ENCODE measurements at places on chromosomes 3 and 15.
A peak's percentile ranks its signal among the peaks of the same experiment; 100 is the strongest.

DNA sequence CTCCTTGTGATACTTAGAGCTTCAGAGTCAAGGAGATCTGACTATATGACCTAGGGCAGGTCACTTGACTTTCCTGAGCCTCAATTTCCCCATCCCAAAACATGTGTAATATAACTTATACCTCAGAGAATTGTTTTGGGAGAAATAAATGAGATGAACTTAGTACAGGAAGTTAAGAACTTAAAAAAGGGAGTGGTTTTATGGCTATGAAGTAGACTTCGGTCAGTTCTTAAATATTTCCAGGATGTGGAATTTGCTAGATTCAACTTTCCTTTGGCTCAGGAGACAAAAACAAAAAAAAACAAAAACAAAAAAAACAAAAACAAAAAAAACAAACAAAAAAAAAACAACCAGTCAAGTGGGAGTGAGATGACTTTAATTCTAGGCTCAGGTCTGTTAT lies 116.7 kb downstream of the EDEM1 start:
- no peak for DNase-seq

DNA sequence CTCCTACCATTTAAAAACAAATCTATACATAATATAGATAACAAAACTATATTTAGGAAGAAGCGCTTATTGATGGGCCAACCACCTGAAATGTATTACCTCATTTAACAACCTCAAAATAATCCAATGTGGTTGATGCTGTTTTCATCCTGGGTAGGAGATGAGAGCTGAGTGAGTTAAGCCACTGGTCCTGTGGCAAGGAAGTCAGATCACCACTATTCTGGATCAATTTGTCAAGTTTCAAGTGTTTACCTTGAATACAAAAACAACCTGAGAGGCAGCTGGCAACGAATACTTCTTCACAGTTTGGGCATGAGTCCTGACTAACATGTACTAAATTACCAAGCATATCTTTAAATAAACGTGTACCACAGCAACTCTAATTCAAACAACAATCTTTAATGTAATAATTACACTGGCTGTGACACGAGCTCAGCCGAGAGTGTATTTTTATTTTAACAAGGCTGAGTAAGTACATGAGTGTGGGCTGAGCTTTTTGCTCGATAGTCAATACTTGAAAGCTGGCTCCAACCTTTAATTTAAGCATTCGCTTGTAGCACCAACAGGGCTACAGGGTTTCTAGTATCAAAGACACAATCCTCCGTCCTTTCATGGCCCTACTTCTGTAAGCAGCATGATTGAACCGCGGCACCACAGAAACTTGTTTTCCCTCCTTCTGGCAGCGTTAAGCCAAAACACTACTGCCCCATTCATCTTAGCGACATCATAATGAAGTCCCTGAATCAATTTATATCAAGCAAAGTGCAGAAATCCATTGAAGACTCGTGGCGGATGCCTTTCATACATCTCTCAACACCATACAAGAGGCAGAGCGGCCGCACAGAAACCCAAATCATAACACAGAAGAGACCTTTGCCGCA lies 93.8 kb upstream of the ICE2 start:
- no peak for DNase-seq

- no peak for DNase-seq
Observed at GRCh38 chr15:69987492-69988489, 109.9 kb downstream of the TLE3 start.

DNA sequence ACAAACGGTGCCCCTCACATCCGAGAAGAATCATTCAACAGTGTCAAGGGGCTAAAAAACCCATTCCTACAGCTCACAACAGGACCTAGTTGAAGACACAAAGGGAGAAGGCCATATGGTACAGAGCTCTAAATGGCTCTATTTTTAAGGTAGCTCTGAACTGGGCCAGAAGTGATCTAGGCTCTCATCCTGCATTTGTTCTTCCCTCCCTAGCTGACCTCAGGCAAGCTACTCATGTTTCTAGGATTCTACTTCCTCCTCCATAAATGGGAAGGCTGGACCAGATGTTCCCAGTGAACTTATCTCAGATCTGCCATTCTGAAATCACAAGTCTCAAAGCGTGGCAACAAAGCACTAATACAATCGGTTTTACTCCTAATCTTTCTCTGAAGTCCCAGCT lies 62.3 kb downstream of the CPNE4 start:
- no peak for DNase-seq

DNA sequence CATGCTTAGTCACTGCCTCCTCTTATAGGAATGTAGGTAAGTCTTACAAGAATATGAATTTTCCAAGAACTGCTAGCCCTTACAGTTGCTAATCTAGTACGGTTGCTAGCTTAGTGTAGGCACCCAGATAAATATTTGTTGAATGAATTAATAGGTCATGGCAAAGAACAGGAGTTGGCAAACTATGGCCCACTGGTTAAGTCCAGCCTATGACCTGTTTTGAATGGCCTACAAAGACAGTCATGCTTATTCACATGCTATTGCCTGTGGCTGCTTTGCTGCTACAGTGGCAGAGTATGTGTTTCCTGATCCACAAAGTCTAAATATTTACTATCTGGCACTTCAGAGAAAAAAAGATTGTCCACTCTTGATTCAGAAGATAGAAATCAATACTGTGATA lies 631.8 kb downstream of the AGBL1 start:
- DNase-seq, result no peak

DNA sequence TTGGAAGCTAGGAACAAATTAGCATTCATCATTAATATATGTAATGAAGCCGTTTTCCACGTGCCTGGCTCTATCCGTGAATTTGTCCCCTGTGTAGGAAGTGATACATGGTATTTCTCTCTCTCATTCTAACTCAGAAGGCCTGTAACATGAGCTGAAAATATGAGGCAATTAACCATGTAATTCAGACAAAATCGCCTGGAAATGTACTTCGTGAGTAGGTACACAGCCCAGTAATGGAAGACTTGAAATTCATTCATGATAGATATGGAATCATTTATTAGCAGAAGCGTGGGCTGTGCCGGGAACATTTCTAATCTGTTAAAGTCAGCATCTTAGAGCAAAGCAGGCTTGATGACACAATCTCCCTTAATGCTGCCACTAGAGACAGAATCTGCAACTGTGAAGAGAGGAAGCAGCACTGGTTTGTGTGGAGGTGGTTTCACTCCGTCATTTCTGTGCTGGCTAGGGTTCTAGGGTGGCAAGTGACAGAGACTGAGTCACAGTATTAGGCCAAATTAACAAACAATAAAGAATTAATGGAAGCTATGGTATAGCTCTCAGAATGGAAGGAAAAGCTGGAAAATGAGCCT lies 225.0 kb upstream of the PROK2 start:
- DNase-seq, result no peak

- no peak for DNase-seq
Observed at GRCh38 chr3:4549896-4550295, 56.7 kb downstream of the ITPR1 start.

GRCh38 chr15:27608248-27608647 lies 490.9 kb downstream of the OCA2 start:
- DNase-seq, result no peak

- peak; percentile 44 for DNase-seq
Observed at GRCh38 chr3:23129117-23129516, 74.0 kb upstream of the UBE2E2 start.

DNA sequence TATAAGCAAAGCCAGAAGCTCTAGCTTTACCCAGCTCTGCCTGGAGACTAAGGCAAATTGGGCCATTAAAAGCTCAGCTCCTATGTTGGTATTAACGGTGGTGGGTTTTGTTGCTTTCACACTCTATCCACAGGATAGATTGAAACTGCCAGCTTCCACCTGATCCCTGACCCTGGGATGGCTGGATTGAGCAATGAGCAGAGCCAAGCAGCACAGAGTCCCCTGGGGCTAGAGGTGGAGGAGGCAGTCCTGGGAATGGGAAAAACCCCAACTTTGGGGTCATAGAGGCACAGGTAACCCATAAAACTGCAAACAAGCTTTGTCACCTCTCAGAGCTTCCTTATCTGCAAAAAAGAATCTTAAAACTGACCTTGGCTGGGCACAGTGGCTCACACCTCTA lies 6.6 kb downstream of the RHO start:
- no peak for DNase-seq

DNA sequence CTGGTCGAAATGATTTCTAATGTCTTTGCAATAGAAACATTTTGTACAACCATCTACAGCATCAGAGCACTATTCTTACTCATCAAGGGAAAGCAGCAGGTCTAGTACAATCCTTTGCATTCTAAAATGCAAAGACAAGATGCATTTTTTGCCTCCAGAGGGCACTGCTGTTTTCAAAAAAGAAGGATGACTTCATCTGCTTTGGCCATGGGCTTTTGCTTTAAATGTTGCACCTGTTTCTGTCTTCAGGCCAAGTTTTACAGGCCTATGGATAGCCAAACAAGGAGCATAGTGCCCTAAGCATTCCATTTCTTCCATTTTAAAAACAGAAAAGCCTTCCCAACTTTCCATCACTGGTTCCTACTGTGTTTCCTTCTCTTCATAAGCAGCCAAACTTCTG lies 3.4 kb downstream of the PARP9 start:
- DNase-seq, result peak; percentile 43

- no peak for DNase-seq
Observed at GRCh38 chr3:33441225-33441976, 1.2 kb upstream of the UBP1 start.

DNA sequence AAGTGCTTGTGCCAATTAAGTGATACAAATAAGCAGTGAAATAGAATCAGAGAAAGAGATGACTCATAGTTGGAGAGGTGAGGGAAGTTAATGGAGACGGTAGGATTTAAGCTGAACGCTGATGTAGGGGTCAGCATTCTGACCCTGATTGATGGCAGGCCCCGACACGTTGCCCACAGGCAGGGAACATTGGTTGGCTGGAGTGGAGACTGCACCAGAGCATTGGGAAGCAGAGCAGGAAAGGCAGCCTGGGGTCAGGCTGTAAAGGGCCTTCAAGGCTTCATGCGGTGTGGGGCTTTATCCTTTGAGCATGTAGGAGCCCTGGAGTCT lies 68.6 kb downstream of the DCUN1D1 start:
- DNase-seq, result no peak

DNA sequence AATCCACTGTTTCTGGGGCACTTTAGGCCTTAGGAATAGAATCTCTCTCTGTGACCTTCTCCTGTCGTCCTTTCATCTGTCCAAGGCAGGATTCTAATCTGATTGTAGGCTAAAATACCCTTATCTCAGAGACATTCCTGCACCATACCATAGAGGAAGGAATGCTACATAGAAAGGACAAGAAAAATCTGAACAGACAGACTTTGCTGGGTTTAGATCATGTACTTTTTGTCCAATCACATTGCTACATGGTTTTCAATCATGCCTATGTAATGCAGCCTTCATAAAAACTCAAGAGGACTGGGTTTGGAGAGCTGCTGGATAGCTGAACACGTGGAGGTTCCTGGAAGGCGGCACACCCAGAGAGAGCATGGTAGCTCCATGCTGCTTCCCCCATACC lies 378.5 kb upstream of the SEMA6D start:
- DNase-seq, result no peak

GRCh38 chr3:143070977-143071551 lies 48.5 kb upstream of the CHST2 start:
- peak; percentile 93 for DNase-seq

DNA sequence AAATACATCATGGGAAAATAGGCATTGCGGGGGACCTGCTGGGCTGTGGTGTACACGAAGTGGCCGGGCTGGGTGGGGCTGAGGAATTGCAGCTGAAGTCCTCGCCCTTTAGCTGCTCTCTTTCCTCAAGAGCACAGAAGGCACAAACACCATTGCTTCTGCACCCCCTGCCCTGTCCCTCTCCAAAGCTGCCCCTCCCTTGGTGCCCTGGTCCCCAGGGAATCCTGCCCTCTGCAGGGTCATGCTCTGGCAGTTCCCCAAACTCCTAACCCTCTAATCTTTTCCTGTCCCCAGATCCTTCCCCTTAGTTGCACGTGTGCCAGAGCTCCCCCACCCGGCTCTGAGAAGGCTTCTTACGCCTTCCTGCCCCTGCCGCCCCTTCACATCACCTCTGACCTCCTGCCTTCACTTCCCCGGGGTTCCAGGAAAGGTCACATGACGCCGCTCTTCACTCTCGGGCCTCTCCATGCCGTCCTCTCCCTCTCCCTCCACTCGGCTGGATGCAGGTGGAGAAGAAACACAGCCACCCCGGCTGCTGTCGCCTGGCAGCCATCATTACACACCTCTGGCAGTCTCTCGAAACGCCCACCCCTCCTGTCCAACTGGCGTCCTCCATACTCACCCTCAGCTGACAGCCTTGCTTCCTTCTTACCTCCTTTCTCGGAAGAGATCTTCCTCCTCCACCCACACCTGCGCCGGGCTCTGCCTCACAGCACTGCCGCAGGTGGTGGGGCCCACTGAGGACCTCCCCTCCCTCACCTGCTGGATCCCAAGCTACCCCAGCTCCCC lies 6.9 kb upstream of the PCSK6 start:
- DNase-seq, result no peak

- DNase-seq, result no peak
Observed at GRCh38 chr3:180325958-180326357, 276.0 kb upstream of the TTC14 start.

- DNase-seq, result peak; percentile 21
Observed at GRCh38 chr3:105334138-105334882, 32.4 kb upstream of the ALCAM start.

DNA sequence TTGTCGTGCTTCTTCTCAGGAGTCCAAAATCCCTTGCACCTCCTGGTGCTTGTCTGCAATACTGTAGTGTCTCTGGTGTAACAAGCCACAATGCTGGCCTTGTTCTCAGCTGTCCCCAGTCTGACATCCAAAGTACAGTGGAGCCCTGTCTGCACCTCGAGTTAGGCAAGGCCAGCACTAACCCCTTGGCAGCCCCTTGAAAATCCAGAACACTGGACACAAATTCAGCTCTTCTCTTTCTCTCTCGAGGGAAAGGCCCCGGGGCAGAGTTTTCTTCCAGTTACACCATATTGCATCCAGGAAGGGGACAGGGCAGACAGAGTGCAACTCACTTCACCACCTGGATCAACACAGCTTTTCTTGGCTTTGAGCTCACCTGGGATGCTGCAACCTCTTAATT lies 91.3 kb upstream of the ATP10A start:
- no peak for DNase-seq

DNA sequence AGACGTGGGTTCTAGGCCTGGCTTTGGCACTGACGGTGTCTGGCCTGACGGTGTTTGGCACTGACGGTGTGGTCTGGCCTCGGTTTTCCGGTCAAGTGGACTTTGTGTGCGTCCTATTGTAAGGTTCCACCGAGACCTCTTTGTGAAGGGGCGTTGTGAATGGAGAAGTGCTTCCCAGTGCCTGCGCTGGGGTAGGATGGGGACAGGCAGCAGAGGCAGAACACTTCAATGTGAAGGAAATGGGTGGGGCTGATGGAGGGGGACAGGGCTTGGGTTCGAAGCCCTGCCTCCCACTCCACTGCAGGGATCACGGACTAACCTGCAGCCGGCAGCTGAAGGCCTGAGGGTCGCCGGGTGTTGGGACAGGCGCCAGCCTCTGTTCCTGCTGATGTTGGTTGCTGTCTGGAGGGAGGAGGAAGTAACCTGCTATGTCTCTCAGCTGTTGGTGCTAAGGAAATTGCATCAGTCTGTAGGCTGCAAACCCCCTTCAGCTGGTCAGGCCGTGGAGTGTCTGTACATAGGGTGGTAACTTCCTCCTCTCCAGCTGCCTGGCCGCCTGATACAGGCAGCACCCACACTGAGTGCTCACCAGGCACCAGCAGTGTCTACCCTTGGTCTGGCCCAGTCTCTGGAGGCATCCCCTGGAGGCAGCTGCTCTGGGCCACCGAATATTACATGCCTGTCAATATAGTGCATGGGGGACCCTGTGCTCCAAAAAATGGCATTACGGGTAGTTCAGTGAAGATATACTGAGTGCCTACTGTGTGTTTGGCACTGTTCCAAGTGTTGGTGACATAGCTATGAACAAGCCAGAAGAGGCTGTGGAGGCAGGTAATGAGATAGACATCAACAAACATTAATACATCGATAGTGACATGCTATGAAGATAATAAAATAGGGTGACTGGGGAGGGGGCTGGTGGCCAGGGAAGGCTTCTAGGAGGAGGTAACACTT lies 1.1 kb downstream of the TM6SF1 start:
- no peak for DNase-seq

Data from fibroblast of gingiva (primary cell).